Brain pericyte (primary cell): ENCODE measurements at places on chromosomes 1 and 21.

DNA sequence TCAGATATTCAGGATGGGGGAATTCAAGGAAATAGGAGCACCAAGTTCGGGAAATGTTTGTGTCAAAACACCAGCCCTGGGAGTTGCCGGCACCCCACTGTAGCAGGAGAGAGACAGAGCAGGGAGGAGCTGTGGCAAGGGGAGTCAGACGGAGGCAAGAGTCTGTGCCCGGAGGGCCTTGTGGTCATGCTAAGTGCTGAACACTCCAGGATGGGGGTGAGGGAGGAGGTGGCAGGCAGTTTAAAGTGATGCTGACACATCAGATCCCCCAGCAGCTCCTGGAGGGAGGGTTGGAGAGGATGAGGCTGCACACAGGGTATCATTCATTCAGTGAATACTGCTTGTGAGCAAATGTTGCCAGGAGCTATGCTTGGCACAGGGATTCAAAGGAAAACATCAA lies 150.3 kb upstream of the ETV3 start:
- DNase-seq, result no peak

DNA sequence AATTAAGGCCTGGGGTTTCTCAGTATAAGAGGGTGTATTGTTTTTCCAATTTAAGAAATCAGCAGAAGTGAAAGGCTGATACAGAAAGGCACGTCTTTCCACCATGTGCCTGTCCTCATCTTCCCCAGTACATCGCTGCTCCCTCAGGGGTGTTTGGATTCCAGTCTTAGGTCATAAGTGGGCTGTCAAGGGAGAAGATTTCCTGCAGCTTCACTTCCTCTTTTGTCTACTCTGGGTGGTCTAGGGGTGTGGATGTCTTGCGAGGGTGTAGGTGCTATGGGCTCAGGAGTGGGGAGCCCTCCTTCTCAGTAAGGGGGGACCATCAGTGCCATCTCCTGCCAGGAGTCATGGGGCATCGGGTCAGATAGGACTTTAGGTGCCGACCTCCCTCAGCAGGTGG lies 999.8 kb upstream of the NCAM2 start:
- no peak for DNase-seq

DNA sequence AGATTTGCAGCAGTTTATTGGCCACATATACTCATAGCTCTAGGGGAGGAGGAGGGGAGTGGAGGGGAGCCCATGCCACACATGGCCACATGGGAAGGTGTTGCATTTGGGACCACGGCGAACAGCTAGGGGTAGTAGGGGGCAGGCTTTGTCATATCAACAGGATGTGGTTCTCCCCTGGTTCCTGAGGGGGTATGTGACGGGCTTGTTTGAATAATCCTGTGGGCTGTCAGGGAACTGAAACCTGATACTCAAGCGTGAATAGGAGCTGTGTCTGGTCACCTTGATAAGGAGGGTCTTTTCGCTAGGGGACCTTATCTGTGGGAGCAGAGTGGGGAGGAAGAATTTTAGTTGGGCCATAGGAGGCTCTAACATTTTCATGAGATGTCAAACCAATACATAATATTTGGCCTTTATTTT lies 264.7 kb downstream of the CTH start:
- DNase-seq, result no peak

GRCh38 chr1:58249737-58250586 lies 296.6 kb downstream of the OMA1 start:
- no peak for DNase-seq

DNA sequence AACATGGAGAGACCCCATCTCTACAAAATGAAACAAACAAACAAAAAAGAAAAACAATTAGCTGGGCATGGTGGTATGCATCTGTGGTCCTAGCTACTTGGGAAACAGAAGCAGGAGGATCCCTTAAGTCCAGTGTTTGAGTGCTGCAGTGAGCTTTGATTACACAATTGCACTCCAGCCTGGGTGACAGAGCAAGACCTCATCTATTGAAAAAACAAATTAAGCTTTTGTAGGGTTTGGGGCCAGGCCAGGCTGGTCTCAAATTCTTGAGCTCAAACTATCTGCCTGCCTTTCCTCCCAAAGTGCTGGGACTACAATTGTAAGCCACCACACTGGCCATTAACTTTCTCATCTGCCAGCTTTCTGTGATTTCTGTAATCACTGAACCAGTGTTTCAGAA lies 27.2 kb downstream of the NIPAL3 start:
- DNase-seq, result no peak

- no peak for DNase-seq
These were observed 8.6 kb downstream of the YBEY start for GRCh38 chr21:46294647-46295176.

DNA sequence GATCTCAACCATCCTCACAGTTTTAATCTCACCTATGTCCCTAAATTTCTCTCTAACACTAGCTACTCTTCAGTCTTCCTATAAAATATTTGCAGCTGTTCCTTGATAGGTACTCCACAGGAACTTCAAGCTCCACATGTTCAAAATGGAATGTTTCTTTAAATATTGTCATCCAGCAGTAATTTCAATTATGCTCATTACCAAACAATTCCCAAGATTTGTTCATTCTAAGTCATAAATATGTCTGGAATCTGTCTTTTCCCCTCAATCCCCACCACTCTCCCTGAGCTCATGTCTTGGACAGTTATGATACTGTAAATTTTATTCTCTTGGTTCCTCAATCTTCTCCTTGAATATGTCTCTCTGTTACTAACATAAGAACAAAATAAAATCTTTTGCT lies 214.4 kb downstream of the NRIP1 start:
- no peak for DNase-seq
